Osteocyte (in vitro differentiated cells): ENCODE measurements at places on chromosomes 5 and 9. TPM values are rescaled to one million over a fixed set of nuclear protein-coding genes. Genes with fewer than 3 reads are reported as not detected.
A peak's percentile ranks its signal among the peaks of the same experiment; 100 is the strongest.

Gene GPRIN1
- 1.6 TPM in 2 replicates for total RNA-seq

Gene IFNA2
- total RNA-seq = not detected in 2 replicates

Gene ZNF608
- 64.4 and 65.6 TPM in 2 replicates for total RNA-seq

Gene SCGB3A2
- total RNA-seq = not detected in 2 replicates

Gene FYB1
- not detected in 2 replicates for total RNA-seq

Gene ORM2
- total RNA-seq = not detected in 2 replicates

Gene UAP1L1
- total RNA-seq = 34.2 and 38.3 TPM in 2 replicates

Gene PCDHA4
- 12.2 and 12.8 TPM in 2 replicates for total RNA-seq

Gene ALDH7A1
- 117 and 130 TPM in 2 replicates for total RNA-seq

Gene ECSCR
- total RNA-seq = 0.47 TPM in 1 of 2 replicates, not detected in the other

Gene GLRA1
- not detected in 2 replicates for total RNA-seq

Gene CTXN3
- not detected in 2 replicates for total RNA-seq

GRCh38 chr5:179776411-179776938 is 17.3 kb upstream of the LTC4S start:
- DNase-seq = no peak
- H3K27me3 ChIP-seq = no peaks in the 10 kb centered on the region
- H3K4me1 ChIP-seq = no peaks in the 10 kb centered on the region
- H3K36me3 ChIP-seq = peaks cover 49% of the 10 kb centered on the region
- H3K4me3 ChIP-seq = no peak overlapping the region

- DNase-seq = no peak
- H3K4me3 ChIP-seq = no peak overlapping the region
- no peak overlapping the region for H3K27ac ChIP-seq
- no peaks in the 10 kb centered on the region for H3K27me3 ChIP-seq
Observed at GRCh38 chr5:114330916-114331531, 30.8 kb upstream of the KCNN2 start.

GRCh38 chr5:158451203-158451992 is 592.5 kb upstream of the CLINT1 start:
- peaks cover 29% of the 10 kb centered on the region for H3K4me1 ChIP-seq
- no peaks in the 10 kb centered on the region for H3K36me3 ChIP-seq
- H3K27me3 ChIP-seq = no peaks in the 10 kb centered on the region

DNA sequence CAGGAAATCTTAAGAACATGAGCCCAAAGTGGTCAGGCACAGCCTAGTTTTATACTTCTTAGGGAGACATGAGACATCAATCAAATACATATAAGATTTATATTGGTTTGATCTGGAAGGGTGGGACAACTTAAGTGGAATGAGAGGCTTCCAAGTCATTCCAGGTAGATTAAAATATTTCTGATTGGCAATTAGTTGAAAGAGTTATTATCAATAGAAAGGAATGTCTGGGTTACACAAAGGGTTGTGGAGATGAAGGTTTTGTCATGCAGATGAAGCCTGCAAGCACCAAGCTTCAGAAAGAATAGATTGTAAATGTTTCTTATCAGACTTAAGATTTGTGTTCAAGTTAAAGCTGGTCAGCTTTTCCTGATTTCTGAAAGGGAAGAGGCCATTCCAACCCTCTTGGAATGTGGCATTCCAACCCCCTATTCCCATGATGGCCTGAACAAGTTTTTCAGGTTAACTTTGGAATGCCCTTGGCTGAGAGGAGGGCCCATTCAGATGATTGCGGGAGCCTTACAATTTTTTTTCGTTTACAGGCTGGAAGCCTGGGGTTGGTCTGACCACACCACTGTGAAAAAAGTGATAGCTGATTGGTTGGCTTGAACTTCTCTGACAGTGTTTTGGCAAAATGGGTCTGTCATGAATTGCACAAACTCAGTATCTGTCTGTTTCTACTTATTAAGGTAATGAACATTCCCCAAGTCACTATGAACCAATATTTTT is 245.6 kb upstream of the RAI14 start:
- H3K36me3 ChIP-seq = no peaks in the 10 kb centered on the region
- no peaks in the 10 kb centered on the region for H3K27me3 ChIP-seq
- H3K4me1 ChIP-seq = peaks cover 11% of the 10 kb centered on the region
- H3K4me3 ChIP-seq = no peak overlapping the region
- no peak overlapping the region for H3K27ac ChIP-seq
- no peak for DNase-seq

DNA sequence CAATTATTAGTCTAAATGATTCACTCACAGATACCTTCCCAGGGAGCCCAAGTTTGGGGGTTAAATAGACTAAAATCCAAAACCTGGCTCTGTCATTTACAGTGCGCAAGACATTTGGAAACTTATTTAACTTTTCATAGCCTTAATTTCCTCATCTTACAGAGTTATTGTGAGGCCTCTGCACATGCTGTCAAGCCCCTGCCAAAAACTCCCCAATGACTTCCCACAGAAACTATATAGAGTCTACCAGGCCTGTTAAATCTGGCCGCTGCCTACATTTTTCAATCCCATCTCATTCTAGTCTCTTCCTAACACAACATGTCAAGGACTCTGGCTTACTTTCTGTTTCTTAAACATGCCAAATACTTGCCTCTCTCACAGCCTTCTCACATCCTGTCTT is 412.5 kb downstream of the ELAVL2 start:
- no peak for DNase-seq
- H3K36me3 ChIP-seq = no peaks in the 10 kb centered on the region
- H3K27ac ChIP-seq = no peak overlapping the region
- no peaks in the 10 kb centered on the region for H3K4me1 ChIP-seq
- H3K4me3 ChIP-seq = no peak overlapping the region

DNA sequence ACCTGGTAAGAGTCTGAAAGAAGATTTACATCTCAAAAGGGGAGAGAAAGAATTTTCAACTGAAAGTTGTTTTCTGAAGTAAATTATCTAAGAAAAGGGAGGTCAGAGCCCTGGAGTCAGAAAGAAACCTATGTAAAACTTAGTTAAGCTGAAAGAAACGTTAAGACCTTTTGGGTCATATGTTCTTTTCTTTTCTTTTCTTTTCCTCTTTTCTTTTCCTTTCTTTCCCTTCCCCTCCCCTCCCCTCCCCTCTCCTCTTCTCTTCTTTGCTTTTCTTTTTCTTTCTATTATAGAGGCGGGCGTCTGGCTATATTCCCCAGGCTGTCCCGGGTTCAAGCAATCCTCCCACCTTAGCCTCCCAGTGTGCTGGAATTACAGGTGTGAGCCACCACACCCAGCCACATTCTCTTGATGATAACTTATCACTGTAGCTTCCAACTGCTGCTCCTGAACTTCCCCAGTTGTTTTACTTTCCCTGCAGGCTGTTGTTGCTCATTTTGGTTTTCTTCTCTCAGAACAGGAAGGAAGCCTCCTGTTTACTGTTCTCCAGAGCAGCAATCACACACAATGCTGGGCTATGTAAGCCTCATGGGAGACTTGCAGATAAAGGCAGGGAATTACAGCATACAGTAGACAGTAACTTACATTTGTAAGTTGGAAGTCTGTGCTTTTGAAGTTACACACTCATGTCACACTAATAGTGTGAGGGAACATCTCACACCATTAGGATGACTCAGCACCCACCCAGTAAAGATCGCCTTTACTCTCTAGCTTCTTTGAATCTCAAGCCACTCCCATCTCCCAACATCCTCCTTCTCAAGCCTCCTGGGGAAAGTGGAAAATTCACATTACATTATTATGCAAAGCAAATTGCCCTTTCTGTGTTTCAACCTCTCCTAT is 2216.6 kb upstream of the WWC1 start:
- no peak overlapping the region for H3K27ac ChIP-seq
- DNase-seq = no peak
- no peaks in the 10 kb centered on the region for H3K27me3 ChIP-seq
- H3K36me3 ChIP-seq = no peaks in the 10 kb centered on the region

GRCh38 chr5:167964529-167964928 is 326.9 kb upstream of the WWC1 start:
- no peak overlapping the region for H3K4me3 ChIP-seq
- DNase-seq = no peak
- no peaks in the 10 kb centered on the region for H3K36me3 ChIP-seq
- H3K4me1 ChIP-seq = peaks cover 10% of the 10 kb centered on the region

- H3K27ac ChIP-seq = no peak overlapping the region
- no peak overlapping the region for H3K4me3 ChIP-seq
- DNase-seq = no peak
- peaks cover 27% of the 10 kb centered on the region for H3K36me3 ChIP-seq
- no peaks in the 10 kb centered on the region for H3K27me3 ChIP-seq
Observed at GRCh38 chr5:64923151-64923685, 154.5 kb downstream of the CWC27 start.

DNA sequence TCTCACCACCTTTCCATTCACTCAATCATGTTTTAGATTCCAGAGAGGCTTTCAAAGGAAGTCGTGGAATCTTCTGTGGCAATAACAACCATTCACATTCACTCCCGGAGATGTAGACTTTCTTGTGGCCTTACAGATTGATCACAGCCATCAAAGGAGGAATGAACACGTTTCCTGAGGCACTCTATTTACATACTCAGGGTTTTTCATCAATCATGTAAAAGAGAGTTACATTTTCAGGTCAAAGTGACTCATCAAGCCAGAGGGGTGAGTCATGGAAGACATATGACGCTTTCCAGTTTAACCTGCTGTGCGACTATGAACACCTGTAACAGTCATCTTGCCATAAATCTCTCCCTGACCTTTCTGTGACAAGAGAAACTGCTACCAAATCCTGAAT is 39.3 kb upstream of the RAD23B start:
- no peak overlapping the region for H3K4me3 ChIP-seq
- no peaks in the 10 kb centered on the region for H3K36me3 ChIP-seq

DNA sequence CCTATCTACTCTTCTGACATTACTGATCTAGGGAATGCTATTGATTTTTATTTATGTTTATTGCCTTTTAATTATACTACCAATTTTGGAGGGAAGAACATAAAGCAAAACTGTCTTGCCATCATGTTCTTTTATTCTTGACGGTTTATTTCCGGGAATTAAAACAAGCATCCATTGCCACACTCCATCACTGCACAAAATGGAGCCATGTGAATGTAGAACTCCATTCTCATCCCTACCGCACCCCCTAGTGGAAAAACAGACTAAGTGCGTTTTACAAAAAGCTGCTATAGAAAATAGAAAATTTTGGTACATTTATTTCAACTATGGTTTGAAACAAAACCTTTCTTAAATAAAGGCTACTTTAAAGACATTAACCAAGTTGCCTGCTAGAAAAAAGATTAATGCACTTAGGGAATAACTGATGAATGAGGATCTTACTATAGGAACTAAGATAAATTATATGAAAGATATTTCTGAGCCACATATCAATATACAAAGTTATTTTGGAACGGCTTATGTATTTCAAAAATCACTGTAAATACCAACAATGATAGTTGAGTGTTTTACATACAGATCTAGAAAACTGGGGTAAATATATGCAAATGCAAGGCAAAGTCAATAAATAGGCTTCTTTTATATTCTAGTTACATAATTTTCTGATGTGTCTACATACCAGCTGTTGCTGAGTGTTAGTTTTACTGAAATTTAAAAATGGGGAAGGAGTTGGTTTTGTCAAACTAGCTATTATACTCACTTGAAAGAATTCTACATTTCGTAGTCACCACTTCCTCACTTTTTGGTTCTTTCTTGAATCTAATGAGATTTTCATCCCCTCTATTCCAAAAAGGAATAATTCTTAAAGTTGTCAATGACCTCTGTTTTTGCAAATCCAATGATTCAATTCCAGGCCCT is 26.5 kb downstream of the OXCT1 start:
- no peak for DNase-seq
- H3K4me3 ChIP-seq = no peak overlapping the region
- peaks cover 4% of the 10 kb centered on the region for H3K4me1 ChIP-seq
- no peak overlapping the region for H3K27ac ChIP-seq
- peaks cover 17% of the 10 kb centered on the region for H3K36me3 ChIP-seq

DNA sequence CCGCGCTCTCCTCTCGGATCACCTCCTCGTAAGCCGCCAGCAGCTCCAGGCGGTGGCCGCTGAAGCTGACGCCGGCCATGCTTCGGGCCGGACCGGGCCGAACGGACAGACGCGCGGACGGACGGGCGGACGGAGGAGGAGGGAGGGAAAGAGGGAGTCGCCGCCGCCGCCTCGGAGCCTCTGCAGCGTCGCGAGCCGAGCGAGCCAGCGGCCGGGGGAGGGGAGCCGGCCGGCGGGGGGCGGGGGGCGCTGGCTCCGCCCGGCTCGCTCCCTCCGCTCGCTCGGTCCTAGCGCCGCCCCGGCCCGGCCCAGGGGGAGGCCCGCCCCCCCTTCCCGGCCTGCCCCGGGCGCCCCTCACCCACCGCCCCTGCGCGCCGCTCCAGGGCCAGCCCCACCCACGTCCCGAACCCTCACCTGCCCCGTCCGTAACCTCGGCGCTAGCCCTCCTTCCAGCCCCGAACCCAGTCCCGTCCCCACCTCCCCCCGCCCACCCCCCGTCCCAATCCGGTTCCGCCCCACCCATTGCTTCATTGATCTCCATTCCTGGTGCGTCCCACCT is at the start of gene DBN1:
Gene DBN1, minus strand, starts transcription at position 192 of the 559 bp plus-strand sequence. Its CDS starts 113 bp downstream, at position 79.
- H3K36me3 ChIP-seq = no peaks in the 10 kb centered on the region
- DNase-seq = no peak
- H3K27ac ChIP-seq = peak within 1 kb of the TSS; percentile 77
- no peaks in the 10 kb centered on the region for H3K27me3 ChIP-seq

DNA sequence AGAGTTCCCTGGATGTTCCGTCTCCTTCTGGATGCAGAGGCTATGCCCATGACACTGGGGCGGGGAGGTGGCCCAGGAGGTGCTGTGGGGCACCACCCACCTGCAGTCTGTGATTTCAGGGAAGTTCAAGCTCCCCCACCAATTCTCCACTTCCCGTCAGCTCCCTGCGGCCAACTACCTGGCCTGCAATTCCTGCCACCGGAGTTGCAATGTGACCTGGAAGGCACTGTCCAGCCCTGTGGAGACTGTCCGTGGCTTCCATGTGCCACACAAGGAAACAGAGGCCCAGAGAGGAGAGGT is 16.6 kb downstream of the GFI1B start:
- no peak overlapping the region for H3K27ac ChIP-seq
- H3K27me3 ChIP-seq = peaks cover 44% of the 10 kb centered on the region
- no peak for DNase-seq
- no peaks in the 10 kb centered on the region for H3K4me1 ChIP-seq
- H3K4me3 ChIP-seq = no peak overlapping the region

GRCh38 chr5:129125819-129126218 is 31.3 kb downstream of the ISOC1 start:
- H3K4me3 ChIP-seq = no peak overlapping the region
- H3K36me3 ChIP-seq = no peaks in the 10 kb centered on the region
- no peak overlapping the region for H3K27ac ChIP-seq
- H3K27me3 ChIP-seq = no peaks in the 10 kb centered on the region

DNA sequence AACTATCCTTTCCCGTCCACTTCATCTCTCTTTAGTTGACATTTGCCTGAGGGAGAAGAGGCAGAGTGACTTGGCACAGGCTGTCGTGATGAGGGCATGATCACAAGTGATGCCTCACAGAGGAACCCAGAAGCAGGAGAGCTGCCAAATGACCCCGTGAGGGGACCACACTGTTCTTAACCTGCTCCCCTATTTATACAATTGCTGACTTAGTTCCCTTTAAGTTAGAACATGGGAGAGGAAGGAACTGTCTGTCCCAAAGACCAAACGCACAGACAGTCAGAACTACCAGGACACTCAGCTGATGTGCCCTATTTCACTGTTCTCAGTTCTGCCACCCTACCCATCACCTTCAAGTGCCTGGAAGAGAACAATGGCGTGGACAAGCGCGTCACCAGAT is 73.7 kb downstream of the SLC1A3 start:
- no peak for DNase-seq
- peaks cover 4% of the 10 kb centered on the region for H3K27me3 ChIP-seq
- H3K4me3 ChIP-seq = no peak overlapping the region
- H3K27ac ChIP-seq = no peak overlapping the region
- H3K36me3 ChIP-seq = peaks cover 13% of the 10 kb centered on the region
